ENCODE measurements at places on chromosomes 12 and 14.

GRCh38 chr14:55789406-55789805 lies 209.4 kb downstream of the KTN1 start:
- no peak for DNase-seq

- DNase-seq: no peak
Measured at GRCh38 chr12:69492739-69493138, 22.6 kb downstream of the FRS2 start.

GRCh38 chr12:71626098-71626497 lies 37.5 kb downstream of the ZFC3H1 start:
- no peak for DNase-seq

DNA sequence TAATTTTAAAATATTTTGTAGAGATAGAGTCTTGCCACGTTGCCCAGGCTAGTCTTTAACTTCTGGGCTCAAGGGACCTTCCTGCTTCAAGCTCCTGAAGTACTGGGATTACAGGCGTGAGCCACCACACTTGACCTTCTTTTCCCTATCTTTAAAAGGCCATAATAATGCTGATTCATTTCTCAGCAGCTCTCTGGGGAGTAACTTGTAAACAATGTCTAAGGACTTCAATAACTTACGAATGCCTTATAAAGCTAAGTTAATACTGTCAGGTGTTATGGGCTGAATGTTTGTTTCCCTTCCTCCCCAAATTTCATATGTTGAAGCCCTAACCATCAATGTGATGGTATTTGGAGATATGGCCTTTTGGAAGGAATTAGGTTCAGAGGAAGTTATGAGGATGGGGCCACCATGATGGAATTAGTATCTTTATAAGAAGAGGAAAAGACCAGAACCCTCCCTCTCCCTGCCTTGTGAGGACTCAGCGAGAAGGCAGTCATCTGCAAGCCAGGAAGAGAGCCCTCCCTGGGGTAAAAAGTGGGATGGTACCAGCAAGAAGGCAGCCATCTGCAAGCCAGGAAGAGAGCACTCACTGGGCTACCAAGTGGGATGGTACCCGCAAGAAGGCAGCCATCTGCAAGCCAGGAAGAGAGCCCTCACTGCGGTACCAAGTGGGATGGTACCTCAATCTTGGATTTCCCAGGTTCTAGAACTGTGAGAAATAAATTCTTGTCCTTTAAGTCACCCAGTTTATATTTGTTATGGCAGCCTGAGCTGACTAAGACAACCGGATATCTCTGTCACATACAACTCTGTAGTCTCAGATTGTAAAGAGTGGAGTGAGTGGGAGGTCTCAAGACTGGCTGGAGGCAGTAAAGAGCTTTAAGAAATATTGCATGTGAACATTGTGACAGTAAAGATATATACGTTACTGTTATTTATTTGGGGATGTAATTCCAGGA lies 16.3 kb upstream of the YBX3 start:
- DNase-seq: no peak

DNA sequence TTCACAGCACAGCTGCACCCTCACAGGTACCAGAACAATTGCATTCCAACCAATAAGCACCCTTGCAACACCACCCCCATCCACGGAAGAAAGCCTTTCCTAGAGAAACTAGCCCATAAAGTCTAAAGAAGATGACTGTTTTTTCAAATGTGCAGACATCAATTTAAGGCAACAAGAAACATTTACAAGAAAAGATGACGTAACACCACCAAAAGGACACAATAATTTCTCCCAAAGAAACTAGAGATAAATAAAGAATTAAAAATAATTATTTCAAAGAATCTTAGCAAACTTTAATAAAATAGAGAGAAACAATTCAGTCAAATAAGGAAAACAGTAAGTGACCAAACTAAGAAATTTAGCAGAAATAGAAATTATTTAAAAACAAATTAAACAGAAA lies 352.3 kb upstream of the ATXN7L3B start:
- no peak for DNase-seq

GRCh38 chr12:2529807-2530206 lies 265.0 kb upstream of the FKBP4 start:
- no peak for DNase-seq

GRCh38 chr14:103361867-103362266 lies 23.3 kb upstream of the MARK3 start:
- no peak for DNase-seq

DNA sequence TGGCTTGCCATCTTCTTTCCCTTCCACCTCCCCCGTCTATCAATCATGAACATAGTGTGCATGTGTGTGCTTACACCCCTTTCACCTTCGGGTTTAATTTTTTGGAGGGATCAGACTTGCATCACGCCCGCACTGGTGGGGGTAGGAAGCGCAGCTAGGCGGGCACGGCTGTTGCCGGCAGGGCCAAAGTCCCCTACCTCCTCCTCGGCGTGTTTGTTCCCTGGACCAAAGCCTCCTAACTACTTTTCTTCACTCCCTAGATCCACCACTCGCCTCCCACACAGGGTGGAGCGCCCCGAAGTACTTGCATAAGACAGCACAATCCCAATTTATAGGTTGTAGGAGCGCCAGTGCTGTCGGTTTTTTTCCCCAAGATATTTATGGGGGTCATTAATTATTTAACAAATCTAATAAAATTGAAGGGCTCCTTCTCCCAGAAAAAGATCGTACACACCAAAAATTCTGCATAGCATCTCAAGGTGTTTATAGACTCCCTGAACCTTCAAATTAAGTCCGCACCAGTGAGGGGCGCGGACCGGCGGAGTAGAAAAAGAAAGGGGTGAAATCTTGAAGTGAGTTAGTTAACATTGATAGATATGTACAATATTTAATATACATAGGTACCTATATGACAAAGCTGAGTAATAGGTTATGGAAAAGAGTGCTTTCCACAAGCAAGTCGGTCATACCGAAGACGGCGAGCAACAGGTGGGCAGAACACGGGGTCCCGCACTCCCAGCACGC lies 717 bp downstream of the PKP2 start:
- DNase-seq: no peak

GRCh38 chr12:66036317-66036716 lies 94.2 kb downstream of the LLPH start:
- DNase-seq: no peak

GRCh38 chr14:24941719-24942118 lies 108.2 kb downstream of the STXBP6 start:
- DNase-seq: peak; percentile 45

DNA sequence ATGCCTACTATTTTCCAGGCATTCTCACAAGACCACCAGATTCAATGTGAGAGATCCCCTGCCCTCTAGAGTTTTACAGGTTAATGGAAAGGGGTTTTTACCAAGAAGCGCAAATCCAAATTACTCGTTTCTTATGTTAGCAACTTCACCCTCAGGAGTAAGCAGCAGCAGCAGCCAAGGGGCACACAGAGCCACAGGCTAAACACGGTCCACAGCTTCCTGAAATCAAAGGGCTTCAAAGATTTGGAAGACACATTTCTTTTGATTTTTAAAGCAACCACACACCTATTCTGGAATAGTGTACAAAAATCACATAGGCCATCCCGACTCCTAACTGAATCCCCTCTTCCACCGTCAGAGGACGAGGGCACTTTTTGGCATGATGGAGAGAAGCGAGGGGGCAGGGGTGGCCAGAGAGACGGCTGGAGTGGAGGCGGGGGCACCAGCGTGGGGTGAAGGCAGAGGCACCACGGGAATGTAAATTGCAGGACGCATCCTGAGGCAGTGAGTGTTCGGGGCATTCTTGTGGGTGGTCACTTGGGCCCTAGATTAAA lies 107.0 kb downstream of the ARF6 start:
- DNase-seq: no peak

DNA sequence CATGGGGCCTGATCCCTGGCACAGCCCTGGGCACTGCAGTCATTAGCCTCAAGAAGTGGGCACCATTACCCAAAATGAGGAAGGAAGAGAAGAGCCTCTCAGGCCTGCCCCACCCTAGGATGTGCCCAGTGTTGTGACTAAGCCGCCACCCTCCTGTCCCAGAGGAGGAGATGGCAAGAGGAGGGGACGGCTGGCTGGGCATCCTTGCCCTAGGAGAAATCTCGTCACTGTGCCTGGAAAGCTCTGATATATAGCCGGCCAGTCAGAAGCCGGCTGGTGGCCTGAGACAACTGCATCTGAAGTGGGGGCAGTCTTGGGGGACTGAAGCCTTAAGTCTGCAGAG lies 115.2 kb downstream of the LGMN start:
- no peak for DNase-seq

GRCh38 chr12:106908561-106908960 lies 47.1 kb upstream of the TMEM263 start:
- DNase-seq: no peak

- DNase-seq: no peak
Measured at GRCh38 chr14:98513558-98513957, 758.4 kb downstream of the BCL11B start.

DNA sequence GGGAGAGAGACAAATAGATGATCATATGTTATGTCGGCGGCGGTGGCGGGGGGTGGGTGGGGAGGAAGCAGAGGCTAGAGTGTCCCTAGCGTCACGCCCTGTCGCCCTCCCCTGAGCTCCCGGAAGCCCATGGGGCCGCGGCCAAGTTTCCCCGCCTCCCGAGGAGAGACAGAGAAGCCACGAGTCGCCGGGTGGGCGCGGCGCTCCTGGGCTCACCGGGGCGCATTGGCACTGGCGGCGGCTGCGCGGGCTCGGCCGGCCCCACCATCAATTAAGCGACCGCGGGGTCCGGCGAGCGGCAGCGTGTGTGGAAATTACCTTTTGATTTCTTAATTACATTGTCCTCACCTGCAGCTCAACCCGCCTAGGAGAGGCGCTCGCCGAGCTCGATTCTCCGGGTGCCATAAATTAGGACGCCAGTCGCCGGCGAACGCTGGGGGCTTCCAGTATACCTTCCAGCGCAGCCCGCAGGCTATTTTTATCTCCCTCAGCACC lies 119.9 kb upstream of the LHX5 start:
- peak; percentile 42 for DNase-seq

- no peak for DNase-seq
Measured at GRCh38 chr12:57057067-57057751, 7.3 kb upstream of the MYO1A start.

GRCh38 chr14:71399057-71399487 lies 491.8 kb downstream of the PCNX1 start:
- DNase-seq: no peak

GRCh38 chr12:111169032-111169431 lies 199.9 kb downstream of the PHETA1 start:
- DNase-seq: no peak

DNA sequence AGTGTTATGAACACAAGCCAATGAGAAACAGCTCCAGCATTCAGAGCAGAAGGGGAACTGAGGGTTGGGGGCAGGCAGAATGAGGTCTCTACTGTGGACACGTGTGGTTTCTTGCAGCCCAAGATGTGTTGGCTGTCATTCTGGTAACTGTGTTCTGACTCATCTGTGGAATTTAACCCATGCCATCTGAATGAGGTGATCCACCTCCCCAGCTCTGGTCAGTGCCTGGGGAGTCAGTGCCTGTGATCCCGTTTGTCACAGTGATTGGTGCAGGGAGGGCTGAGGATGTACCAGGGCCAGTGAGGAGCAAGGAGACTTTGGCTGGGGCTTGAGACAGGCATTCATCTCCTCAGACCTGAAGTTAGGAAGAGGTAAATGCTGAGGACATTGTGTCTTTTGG lies 216.8 kb downstream of the MSRB3 start:
- DNase-seq: no peak

GRCh38 chr12:108368089-108368488 lies 29.0 kb upstream of the CMKLR1 start:
- no peak for DNase-seq

- DNase-seq: no peak
Measured at GRCh38 chr12:113889076-113889475, 77.0 kb downstream of the RBM19 start.

DNA sequence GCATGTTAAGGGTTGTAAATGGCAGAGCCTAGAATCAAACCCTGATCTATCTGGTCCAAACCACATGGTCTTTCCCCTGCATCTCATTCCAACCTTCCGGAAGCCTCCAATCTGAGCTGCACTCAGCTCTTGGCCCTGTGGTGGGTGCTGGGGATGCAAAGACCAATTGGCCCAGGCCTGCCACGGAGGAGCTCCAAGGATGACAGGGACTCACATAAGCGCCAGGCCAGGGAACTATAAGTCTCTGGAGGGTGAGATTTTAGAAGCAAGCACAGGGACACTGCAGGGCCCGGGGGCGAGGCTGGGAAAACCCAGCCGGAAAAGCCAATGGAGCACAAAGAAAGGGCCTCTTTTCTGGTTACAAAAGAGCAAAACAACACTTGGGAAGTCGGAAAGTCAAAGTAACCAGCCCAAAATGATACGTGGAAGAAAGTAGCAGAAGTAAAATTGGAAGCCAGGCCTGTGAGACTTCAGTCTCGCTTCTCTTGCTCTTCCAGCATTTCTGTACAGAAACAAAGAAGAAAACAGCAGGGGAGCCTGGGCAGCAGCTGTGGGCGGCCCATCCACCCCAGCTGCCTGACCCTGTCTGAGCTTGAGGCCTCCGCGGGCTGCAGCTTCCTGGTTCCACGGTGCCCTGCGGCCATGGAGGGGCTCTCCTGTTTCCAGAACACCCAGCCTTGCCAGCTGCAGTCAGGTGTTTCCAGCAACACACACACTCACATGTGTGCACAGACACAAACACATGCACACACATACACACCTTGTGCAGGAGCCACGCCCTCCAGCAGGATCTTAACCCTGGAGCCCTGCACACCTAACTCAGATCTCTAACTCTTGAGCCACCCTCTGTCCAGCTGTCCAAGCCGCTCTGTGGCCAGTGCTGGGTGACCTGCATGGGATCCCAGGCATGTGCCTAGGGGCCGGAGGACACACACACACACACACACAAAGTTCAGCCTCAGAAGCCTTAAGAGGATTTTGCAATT lies 178.2 kb downstream of the BCL11B start:
- DNase-seq: no peak

DNA sequence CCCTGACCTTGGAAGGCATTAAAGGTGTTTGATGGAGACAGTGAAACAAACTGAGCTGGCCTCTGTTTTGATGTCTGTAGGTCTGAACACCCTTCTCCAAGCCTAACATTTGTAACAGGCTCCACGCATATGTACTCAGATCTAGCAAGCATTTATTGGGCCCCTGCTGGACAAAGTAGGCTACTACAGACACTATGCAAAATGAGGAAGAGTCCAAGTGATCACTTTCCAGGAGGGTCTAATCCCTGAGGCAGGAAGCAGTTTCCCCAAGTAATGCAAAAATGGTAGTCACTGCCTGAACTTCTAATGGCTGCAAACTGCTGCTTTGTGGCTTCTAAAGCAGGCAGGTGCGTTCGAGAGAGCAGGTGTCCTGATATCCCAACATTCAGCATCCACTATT lies 405.8 kb downstream of the MED13L start:
- no peak for DNase-seq

DNA sequence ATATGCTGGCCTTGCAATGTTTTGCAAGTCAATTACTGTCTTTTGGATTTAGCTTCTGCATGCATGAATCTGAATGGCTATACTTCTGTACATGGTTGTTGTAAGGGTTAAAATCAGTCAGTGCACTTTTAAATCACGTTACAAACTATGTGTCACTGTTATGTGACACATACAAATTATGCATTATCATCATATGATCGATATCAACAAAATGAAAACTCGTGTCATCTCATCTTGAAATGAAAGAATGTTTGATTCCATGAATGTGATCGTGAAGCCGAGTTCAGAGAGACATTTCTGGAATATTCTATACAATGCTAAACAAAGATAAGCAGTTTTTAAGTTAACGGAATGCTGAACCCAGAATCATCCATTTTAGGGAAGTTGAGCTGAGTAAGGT lies 116.5 kb downstream of the HMGA2 start:
- no peak for DNase-seq

Measured in NCI-H1417 treated with DMSO at 0.1 percent for 48 hours (cell line).